ENCODE measurements at places on chromosomes 1 and 21.

DNA sequence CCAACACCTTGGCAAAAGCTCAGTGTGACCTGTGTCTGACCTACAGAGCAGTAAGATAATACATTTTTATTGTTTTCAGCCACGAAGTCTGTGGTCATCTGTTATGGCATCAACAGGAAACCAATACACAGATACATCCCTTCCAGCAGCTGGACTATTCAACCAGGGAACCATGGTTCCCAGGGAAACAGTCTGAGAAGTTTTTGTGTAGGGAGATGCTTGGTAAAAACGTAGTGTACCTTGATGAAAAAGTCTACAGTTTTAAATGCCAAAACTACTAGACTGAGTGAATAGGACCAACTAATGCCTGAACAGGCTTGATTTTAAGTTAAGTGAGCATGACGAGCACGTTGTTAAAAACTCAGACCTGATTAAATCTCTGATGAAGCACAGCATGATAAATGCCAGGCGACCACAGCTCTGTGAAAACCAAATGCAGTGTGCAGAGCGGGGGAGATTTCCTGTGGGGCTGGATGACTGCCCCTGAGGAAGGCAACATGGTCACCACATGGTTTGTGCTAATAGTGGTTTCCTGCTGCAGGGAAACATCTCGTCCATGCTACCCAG lies 228.9 kb downstream of the TNR start:
- peak; percentile 21 for DNase-seq

GRCh38 chr1:88457197-88457596 lies 226.9 kb upstream of the PKN2 start:
- no peak for DNase-seq

- peak; percentile 62 for DNase-seq
Measured at GRCh38 chr1:233790662-233791371, 113.7 kb upstream of the SLC35F3 start.

DNA sequence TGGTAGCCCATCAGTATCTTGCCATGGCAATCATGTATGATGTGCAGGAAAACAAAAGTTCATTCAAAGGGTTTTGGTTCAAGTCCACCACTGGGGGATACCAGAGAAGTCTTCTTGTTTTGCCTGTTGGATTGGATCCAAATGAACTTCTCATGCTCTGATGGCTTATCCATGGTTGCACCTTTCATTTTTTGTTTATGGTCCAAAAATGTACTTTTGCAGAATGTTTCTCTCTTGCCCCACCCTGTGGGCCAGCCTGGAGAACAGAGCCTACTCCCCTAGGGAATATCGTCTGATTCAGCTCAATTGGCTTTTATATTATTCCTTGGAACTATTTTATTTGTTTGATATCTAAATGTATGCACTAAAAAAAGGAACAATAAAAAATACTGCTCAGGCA lies 20.1 kb upstream of the CLCA1 start:
- no peak for DNase-seq

DNA sequence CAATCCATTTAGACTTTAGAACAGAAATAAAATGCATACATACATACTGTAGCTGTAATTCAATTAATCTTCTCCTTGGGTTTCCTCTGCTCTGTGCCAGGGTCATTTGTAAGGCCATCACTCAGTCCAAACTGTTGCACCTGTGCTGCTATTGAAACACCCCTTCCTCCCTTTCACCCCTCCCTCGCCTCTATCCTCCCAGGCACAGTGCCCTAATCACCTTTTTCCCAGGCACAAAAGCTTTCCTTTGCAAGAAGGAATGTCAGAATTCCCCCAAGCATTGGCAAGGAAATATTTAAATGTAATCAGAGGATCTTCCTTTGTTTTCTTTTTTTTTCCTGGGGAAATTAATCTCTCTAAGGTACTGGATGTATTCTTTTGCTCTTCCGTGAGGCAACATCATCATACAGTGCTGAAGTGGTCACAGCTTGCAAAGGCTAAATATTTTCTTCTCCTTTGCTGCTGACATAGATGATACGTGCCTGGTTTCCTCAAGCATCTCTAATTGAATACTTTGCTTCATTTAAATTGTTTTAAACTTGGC lies 339.3 kb upstream of the NR5A2 start:
- no peak for DNase-seq

DNA sequence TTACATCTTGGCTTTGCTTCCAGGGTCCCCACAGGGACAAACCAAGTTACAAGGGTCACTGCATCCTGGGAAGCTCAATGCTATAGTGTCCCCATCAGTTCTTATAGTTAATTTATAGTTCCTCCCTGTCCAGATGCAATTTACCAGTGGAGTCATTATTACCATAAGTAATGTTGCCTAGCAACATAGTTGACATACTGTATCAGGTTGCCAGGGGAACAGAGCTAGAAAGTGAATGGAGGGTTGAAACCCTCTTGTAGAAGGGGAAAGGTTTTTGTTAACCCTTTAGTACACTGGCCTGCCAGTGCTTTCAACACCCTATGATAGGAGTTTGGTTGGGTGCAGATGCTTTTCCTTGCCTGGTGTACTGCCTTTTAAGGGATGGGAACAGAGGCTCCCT lies 34.3 kb upstream of the TTC4 start:
- no peak for DNase-seq

DNA sequence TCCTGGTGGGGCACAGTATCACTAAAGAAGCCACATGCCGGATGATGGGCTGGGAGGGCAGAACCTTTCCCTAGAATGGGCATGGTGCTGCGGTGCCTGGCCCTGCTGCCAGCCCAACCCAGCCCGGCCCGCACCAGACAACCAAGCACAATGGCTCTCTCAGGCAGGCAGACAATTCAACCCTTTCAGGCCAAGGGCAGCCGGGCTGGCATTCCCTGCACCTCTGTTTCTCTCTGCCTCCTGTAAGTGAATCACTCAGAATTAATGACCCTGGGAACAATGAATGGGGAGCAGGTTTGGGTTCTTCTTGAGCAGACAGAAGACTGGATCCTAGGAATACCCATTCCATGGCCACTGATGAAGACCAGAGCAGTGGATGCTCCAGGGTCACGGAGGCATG lies 41.0 kb upstream of the IFFO2 start:
- DNase-seq, result no peak

GRCh38 chr1:116310180-116310579 lies 62.9 kb upstream of the ATP1A1 start:
- no peak for DNase-seq

- no peak for DNase-seq
Measured at GRCh38 chr1:22174446-22175220, 31.7 kb upstream of the WNT4 start.

GRCh38 chr1:18721041-18721440 lies 90.4 kb downstream of the PAX7 start:
- DNase-seq, result no peak

DNA sequence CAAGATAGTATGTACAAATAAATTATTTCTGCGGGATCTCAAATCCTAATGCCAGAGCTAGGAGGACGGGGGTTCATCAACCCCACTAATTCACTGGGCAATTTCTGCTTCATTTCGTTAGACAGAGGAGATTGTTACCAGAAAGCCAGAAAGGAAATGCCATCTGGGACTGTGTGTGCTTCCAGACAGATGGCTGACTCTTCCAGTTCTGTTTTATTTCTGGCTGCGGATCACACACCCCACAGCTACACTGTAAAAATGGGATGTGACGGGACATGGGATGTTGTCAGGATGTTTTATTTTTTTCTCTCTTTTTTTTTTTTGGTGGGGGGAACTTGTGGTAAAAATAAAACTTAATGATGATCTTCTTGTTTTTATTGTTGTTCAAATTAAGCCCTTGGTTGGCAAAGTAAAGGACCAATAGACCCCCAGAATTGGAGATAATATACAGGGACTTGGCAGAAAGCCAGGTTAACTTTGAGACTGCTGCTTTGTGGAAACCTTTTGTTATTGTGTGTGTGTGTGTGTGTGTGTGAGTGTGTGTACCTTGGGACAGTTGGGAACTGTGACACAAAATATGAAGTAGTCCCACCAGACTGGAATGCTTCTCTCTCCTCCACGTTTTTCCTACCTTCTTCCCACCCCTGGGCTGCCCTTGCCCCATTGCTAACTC lies 114.5 kb downstream of the NUF2 start:
- no peak for DNase-seq

- DNase-seq, result no peak
Measured at GRCh38 chr1:153921803-153922075, 1.0 kb downstream of the GATAD2B start.

DNA sequence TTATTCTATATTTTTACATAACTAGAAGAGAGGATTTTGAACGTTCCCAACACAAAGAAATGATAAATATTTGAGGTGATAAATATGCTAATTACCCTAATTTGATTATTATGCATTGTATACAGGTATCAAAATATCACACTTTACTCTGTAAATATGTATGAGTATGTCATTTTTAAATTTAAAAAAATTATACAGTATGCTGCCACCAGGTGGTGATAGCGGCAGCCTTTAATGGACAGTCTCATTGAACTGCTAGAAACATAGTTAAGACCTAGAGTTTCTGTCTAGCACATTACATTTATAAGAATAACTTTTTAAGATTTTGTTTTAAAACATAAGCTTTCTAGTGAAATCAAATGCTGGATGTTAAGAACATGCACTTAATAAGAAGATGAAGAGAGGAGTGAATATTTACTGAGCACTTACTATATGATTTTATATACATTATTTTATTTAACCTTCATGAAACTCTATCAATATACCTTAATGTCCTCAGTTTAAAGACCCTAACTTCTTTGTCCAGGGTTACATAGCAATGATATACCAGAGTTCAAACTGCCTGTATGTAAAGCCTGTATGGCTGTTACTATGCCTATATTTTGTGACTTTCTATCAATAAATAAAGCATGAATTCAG lies 207.1 kb downstream of the NUF2 start:
- peak; percentile 32 for DNase-seq

- DNase-seq, result no peak
Measured at GRCh38 chr1:6357243-6357936, 36.2 kb downstream of the ACOT7 start.

All from activated CD4-positive, alpha-beta T cell treated with anti-CD3 and anti-CD28 coated beads, Interleukin-2, Interleukin-4, amounts not matched to agents 100 ng/mL and 50 ng/mL, durations not matched to agents 16 hours and 8 hours (primary cell).